ENCODE measurements at places on chromosomes 1 and 21.

DNA sequence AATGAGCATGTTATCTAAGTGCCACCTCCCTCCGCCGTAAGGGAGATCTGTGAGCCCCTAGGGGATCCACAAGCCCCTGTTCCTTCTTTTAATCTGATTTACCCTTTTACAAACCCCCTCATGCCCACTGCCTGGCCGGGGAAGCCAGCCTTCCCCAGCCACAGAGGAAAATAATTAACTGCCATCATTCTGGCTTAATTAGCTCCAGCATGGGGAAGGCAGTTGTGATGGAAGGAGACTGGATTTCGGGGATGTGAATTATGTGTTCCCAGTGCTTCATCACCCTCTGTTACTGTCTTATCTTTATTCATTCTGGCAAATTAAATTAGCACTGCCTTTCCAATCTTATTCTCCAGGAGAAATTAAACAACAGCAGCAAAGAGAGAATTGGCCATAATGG, 135.8 kb downstream of the PTPRU start:
- DNase-seq = no peak

GRCh38 chr1:171434717-171435346, 50.5 kb upstream of the PRRC2C start:
- DNase-seq = no peak

DNA sequence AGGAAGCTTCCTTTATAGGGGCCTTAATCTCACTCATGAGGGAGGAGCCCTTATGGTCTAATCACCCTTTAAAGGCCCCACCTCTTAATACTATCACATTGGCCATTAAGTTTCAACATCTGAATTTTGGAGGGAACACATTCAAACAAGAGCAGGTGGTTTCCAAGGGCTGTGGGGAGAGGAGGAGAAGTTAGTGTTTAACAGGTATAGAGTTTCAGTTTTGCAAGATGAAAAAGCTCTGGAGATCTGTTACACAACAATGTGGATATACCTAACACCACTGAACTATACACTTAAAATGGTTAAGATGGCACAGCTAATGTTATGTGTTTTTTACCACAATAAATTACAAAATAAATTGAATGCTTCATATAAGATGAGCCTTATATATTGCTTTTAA, 113.4 kb upstream of the DNAH14 start:
- DNase-seq = no peak

GRCh38 chr1:30733493-30733892, 10.1 kb upstream of the MATN1 start:
- no peak for DNase-seq

- no peak for DNase-seq
These were observed 43.1 kb downstream of the SKI start for GRCh38 chr1:2271211-2271721.

- DNase-seq = no peak
These were observed 22.6 kb upstream of the UAP1 start for GRCh38 chr1:162538815-162539431.

GRCh38 chr1:63701187-63701586, 72.6 kb upstream of the ROR1 start:
- no peak for DNase-seq

DNA sequence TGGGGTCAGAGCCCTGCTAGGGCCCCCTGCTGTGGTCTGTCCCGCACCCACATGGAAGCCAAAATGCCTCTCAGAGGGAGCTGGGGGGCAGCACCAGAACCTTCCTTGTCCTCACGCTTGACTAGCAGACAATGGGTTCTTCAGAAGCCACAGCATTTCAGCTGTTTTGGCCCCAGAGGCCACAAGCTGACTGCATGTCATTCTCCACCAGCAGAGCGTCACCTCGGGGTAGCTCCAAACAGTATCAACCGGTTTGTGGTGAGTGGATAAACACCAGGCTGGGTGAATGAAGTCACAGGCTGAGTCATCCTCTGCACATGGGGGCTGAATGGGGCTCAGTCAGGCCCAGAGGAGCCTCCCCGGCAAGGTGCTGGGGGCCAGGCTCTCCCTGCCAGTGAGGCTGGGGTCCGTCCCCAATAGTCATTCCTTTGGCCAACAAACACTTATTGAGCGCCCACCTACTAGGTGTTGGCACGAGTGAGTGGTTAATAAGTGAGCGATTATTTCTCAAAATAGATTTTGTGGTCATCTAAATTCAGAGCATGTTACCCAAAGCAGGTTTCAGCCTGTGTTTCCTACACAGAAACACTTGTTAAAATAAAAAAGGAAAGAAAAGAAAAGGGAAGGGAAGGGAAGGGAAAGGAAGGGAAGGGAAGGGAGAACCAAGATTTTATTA, 9.1 kb downstream of the OLIG1 start:
- no peak for DNase-seq

DNA sequence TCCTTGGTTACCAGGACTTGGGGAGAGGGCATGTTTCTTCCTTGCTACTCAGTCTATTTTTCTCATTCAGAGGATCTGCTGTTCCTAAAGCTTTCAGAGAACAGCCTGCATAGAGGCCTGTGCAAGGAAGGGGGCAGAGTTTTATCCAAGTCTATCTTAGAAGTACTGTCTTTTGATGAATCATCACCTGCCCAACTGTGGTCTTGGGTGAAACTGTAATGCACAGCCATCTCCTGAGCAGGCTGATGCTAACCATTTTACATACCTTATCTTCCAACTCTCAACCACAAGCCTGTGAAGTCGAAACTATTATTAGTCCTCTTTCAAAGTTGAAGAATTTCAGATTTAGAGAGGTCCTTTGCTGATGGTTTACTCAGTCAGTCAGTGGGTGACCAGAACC, 368.0 kb downstream of the HHAT start:
- DNase-seq = no peak

DNA sequence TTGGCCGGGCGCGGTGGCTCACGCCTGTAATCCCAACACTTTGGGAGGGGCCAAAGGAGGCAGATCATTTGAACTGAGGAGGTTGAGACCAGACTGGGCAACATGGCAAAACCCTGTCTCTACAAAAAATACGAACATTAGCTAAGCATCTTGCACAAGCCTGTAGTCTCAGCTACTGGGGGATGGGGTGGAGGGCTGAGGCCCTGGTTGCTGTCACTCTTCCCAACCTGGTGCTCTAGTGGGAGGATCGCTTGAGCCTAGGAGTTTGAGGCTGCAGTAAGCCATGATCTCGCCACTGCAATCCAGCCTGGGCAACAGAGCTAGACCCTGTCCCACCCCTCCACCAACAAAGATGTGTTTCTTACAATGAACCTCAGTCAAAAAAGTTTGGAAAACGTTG, 2.8 kb downstream of the PHGDH start:
- no peak for DNase-seq

- DNase-seq = no peak
These were observed 16.3 kb upstream of the CD2 start for GRCh38 chr1:116737855-116738321.

DNA sequence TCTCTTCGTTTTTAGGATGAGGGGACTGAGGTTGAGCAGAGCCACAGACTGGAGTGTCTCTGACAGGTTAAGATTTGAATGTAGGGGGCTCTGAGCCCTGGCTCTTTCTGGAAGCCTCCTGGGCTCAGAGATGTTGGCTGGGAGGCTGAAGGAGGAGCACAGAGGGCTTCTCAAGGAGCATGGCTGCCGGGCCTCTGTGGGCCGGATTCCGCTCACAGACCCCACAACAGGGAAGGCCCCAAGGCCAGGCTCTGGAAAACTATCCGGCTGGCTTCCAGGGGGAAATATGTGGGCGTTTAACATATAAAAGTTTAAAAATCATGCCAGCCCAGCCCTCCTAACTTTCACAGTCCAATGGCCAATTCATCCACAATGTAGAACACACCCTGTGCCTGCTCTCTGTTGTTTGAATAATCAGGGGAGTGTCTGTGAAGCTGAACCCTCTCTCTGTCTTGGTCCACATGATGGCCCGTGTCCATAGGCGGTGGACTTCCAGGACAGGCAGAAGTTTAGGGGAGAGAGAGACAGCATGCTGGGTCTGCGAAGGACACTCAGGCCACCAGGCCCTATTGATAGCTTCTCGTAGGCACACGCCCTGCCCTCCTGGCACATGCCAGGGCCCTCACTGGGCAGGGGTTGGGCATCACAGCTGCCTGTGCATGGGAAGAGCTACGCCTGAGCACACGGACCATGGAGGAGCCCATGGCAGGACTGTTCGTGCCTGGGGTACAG, 10.8 kb downstream of the OBSCN start:
- DNase-seq = no peak

- DNase-seq = no peak
These were observed 1.9 kb upstream of the NTNG1 start for GRCh38 chr1:107138767-107139445.

- no peak for DNase-seq
These were observed 154.4 kb downstream of the HHAT start for GRCh38 chr1:210482945-210483617.

DNA sequence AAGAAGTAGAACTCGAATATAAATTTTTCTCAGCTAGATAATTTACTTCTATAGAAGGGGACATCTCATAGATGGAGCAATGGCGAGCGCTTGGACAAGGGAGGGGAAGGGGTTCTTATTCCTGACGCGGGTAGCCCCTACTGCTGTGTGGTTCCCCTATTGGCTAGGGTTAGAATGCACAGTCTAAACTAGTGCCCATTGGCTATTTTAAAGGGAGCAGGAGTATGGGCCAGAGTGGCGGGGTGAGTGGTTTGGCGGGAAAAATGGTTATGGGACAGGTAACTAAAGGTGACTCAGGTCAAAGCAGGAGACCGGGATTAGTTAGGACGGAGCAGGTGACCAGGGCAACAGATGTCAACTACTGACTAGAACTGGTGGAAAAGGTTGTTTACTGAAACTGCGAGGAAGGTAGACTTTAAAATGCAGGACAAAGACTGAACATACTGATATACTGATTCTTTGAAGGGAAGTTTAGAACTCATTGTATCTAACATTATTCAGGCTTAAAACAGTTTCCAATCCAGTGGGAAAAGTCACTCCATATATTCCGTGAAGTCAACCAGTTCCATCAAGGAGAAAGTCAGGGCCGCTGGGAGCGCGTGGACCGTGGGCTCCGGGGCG, 940 bp upstream of the ATAD3A start:
- no peak for DNase-seq

GRCh38 chr1:177596485-177596884, 373.4 kb downstream of the SEC16B start:
- no peak for DNase-seq

DNA sequence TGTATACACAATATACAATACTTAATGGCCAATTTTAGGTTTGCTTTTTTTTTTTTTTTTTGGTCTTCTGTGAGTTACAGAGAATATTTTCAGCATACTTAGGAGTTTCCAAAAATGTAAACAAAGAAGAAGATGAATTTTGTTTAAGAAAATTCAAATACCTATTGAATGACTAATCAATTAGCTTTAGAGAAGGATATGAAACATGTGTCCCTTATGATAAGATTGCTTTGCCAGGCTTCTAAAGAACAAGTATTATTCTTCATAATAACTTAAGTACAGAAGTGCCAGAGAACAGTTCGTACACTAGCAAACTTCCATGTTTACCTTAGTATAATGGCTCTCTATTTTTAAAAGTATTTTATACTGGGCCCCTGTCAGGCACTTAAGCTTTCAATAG, 1191.0 kb upstream of the NCAM2 start:
- no peak for DNase-seq

- no peak for DNase-seq
These were observed 151.7 kb upstream of the SAMSN1 start for GRCh38 chr21:14697769-14698168.

DNA sequence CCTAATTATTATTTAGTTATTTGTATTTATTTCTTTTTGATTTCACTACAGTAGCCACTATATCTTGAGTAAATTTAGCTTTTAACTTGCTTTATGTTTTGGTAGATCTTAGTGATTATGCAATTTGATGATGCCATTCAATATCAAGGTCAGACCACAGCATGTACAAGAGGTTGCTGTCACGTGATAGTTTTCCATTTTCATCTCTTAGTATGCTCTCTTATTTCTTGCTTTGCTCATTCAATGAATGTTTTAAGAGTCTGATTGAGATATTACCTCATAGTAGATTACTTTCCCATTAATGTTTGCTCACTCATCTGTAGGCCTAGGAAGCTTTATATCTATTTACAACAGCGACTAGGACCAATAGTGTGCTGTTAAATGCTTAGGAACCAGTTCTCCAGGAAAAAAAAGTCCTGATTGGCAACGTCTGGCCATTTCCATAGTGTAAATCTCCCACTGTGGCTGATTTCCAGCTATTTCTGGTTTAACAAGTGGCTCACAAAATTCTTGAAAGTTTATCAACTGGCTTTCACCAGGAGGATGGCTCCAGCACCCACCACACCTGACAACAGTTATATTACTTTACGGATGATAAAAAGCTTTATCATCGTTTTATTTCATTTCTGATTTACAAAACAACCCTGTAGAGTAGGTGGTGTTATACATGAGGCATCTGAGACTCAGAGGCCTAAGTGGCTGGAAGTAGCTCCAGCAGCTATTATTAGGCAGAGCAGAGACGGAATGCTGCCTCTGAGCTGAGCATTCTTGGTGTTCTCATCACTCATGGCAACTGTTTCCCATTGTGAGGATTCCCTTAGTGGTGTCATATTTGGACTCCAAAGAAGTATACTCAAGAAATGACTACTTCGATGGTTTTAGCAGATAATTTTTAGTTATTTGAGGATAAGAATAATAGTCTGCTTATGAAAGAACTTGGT, 235.2 kb downstream of the DISC1 start:
- DNase-seq = no peak

DNA sequence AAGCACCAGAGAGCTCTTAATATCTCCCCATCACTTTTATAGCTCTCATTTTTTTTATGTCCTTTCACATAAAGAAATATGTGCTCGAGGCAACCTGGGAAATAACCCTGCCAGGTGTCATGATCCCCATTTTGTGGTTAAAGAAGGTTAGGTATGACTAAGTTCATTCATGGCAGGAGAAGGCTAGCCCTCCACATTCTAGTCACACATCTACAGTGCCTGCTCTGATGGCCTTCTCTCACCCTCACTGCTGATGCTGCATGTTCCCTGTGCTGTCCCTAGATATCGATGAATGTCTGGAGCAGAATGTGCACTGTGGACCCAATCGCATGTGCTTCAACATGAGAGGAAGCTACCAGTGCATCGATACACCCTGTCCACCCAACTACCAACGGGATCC, 187.5 kb downstream of the TPR start:
- no peak for DNase-seq

- no peak for DNase-seq
These were observed 10.8 kb downstream of the LRRC40 start for GRCh38 chr1:70194601-70195000.

DNA sequence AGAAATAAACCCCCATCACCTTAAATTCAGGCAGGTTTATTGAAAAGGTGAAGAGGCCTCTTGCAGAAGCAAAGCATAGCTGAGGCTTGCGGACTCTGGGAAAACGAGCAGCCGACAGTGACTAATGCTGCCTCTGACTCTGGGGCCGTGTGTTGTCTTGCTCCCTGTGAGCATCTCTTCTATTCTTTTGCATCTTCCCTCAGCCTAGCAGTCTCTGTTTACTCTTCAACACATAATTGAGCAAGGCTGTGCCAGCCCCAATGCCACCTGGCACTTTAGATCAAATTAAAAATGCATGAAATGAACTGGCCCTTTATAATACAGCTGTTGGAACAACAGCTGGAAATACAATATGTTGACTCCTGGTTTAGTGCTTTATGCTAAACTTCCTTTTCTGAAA, 18.4 kb upstream of the REG4 start:
- DNase-seq = no peak

- no peak for DNase-seq
These were observed 576.9 kb upstream of the B3GALT2 start for GRCh38 chr1:193763266-193763665.

All from activated CD4-positive, CD25-positive, alpha-beta regulatory T cell (primary cell).